Activated CD4-positive, alpha-beta T cell treated with anti-CD3 and anti-CD28 coated beads for 1 hour (primary cell): ENCODE measurements at places on chromosomes 16 and 17.
A peak's percentile ranks its signal among the peaks of the same experiment; 100 is the strongest.

GRCh38 chr17:17693253-17694168, 12.3 kb downstream of the RAI1 start:
- DNase-seq: no peak

DNA sequence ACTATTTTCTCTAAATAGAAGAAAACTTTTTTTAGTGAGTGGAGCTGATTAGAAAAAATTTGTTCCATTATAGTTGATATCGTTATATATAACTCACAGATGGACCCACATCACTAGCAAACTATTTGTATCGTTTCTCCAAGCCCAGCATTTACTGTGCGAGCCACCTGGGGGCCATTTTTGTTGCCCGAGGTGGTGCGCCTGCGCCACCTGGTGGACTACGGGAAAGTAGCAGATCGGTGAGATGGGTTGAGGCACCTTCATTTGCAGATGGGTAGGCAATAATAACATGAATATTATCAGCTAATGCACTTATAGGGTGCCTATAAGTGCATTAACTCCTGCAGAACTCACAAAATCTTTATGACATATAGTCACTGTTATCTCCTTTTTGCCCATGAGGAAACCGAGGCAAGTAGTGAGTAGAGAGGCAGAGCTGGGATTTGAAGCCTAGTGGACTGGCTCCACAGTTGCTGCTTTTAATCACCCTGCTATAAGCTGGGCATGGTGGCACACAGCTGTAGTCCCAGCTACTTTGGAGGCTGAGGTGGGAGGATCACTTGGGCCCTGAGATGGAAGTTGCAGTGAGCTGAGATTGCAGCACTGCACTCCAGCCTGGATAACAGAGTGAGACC, 23.2 kb upstream of the NTN1 start:
- peak; percentile 71 for DNase-seq

GRCh38 chr16:59330019-59330670, 596.0 kb upstream of the GOT2 start:
- DNase-seq: no peak

- DNase-seq: no peak
Observed at GRCh38 chr16:31344712-31345111, 10.3 kb upstream of the ITGAX start.

- DNase-seq: no peak
Observed at GRCh38 chr17:48241131-48241591, 133.6 kb downstream of the SNX11 start.
